ENCODE measurements at places on chromosomes 12 and 14. TPM values are rescaled to one million over a fixed set of nuclear protein-coding genes. Genes with fewer than 3 reads are reported as not detected.

- no peaks in the 10 kb centered on the region for H3K27me3 ChIP-seq
- no peak overlapping the region for H3K4me3 ChIP-seq
- no peak overlapping the region for H3K27ac ChIP-seq
- peak; percentile 26 for DNase-seq
- H3K4me1 ChIP-seq: peaks cover 13% of the 10 kb centered on the region
- peaks cover 57% of the 10 kb centered on the region for H3K36me3 ChIP-seq
Measured at GRCh38 chr14:32136027-32136825, 59.1 kb downstream of the ARHGAP5 start.

GRCh38 chr12:43131301-43131700 lies 420.7 kb downstream of the ADAMTS20 start:
- H3K36me3 ChIP-seq: no peaks in the 10 kb centered on the region
- no peaks in the 10 kb centered on the region for H3K27me3 ChIP-seq
- H3K4me1 ChIP-seq: peaks cover 10% of the 10 kb centered on the region
- DNase-seq: no peak

DNA sequence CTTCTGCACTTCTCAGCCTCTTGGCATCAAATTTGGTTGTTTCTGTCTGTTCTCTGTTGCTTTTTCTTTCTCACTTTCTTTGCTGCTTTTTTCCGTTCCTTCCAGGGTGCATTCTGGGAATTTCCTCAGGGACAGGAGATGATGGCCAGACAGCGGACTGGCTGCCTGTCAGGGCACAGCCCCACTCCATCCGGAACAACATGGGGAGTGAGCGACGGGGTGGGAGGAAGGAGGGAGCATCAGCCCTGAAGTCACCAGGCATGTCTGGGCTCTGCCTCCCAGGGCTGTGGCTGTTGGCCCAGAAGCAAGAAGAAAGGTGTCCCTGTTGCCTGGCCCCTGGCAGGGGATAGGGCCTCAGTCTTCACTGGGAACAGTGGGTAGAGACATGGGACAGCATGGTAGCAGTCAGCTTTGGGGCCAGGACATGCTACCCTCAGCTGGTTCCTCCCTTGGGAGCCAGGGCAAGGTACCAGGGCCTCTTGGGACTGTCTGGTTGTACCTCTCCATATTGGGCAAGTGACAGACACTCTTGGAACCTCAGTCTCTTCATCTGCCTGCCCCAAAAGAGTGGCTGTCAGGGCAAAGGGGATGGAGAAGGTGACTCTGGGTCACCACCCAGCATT lies 8.6 kb downstream of the PGF start:
- H3K4me1 ChIP-seq: peaks cover 11% of the 10 kb centered on the region
- H3K27me3 ChIP-seq: no peaks in the 10 kb centered on the region
- no peaks in the 10 kb centered on the region for H3K36me3 ChIP-seq

DNA sequence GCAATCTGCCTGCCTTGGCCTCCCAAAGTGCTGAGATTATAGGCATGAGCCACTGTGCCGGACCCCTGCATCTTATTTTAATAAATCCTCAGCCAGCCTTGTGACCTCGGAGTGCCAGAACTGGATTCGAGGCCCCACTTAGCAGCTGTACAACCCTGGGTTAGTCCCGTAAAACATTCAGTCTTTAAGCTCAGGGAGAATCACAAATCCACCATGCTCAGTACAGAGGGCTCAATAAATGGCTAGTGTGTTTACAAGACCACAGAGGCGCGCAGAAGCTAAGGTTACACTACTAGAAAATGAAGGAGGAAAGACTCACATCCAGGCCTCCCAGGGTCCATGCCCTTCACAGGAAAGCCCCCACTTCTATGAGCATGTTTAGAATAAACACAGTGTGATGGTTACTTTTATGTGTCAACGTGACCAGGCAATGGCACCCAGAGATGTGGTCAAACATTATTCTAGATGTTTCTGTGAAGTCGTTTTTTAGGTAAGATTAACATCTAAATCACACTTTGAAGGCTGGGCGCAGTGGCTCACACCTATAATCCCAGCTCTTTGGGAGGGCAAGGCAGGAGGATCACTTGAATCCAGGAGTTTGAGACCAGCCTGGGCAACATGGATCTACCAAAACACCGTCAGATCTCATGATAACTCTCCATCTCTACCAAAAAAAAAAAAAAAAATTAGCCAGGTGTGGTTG lies 55.3 kb downstream of the CLMN start:
- no peaks in the 10 kb centered on the region for H3K36me3 ChIP-seq
- H3K4me1 ChIP-seq: peaks cover 13% of the 10 kb centered on the region
- H3K4me3 ChIP-seq: no peak overlapping the region
- H3K27ac ChIP-seq: no peak overlapping the region
- DNase-seq: no peak

GRCh38 chr12:52432559-52433207 lies 1.5 kb downstream of the KRT75 start:
- peaks cover 19% of the 10 kb centered on the region for H3K4me1 ChIP-seq
- H3K27me3 ChIP-seq: peaks cover 42% of the 10 kb centered on the region
- H3K36me3 ChIP-seq: no peaks in the 10 kb centered on the region
- H3K4me3 ChIP-seq: no peak overlapping the region

DNA sequence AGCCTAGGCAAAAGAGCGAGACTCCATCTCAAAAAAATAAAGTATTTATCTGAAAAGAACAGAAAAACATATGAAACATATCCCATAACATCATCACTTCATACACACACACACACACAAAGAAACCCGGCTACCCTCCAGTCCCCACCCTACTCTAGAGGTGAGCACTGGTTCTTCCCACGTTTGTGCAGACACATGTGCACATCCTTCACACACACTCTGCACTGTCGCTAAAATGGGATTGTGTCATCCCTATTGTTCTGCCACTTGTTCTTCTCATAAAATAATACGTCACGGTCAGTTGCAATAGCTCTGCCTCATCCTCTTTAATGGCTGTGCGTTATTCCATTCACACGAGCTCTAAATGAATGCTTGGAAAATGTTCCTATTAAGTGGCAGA lies 85.9 kb upstream of the ANO2 start:
- H3K4me3 ChIP-seq: no peak overlapping the region
- no peak for DNase-seq
- peaks cover 28% of the 10 kb centered on the region for H3K27me3 ChIP-seq
- H3K36me3 ChIP-seq: no peaks in the 10 kb centered on the region
- no peak overlapping the region for H3K27ac ChIP-seq

GRCh38 chr12:84911271-84912197 lies 1.1 kb downstream of the SLC6A15 start:
- H3K4me3 ChIP-seq: peak overlapping the region; percentile 92
- peak; percentile 90 for DNase-seq
- H3K27ac ChIP-seq: peak overlapping the region; percentile 92
- H3K4me1 ChIP-seq: peaks cover 17% of the 10 kb centered on the region
- H3K36me3 ChIP-seq: peaks cover 5% of the 10 kb centered on the region
- H3K27me3 ChIP-seq: no peaks in the 10 kb centered on the region

GRCh38 chr14:88168498-88169165 lies 154.4 kb downstream of the KCNK10 start:
- H3K4me1 ChIP-seq: no peaks in the 10 kb centered on the region
- DNase-seq: peak; percentile 60
- peaks cover 39% of the 10 kb centered on the region for H3K27me3 ChIP-seq
- H3K4me3 ChIP-seq: no peak overlapping the region

DNA sequence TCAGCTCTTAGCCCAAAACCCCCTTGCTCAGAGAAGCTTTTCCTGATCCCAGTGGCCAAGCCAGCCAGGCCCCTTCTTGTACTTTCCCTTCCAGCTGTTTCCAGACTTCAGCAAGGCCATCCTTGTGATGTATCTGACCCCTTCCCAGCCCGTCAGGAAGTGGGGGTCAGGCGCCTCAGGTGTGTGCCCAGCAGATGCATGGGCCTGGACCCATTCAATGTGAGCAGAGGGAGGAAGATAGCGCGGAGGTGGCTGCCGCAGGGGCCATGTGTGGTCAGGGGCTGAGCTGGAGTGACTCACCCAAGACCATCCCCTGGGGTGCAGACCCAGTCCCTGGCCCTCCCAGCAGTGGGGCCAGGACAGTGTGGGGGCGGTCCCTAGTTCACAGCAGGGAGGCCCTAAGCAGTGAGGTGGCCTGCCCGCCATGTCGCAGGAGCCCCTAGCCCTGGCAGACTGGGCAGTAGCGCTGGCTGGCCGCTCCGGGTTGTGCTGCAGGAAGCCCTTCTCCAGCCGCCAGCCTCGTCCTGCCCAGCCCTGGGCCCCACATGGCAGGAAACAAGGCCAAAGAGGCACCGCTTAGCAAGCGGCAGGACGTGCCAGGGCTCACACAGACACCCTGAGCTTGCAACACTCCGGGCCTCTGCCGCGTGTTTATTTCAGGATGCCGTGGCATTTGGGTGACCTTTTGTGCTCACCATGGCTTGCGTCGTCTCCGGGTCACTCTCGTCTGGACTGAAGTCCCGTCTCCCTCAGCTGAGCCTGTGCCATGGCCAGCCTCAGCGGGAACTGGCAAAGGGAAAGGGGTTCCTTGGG lies 12.0 kb downstream of the ADSS1 start:
- peak overlapping the region; percentile 79 for H3K27ac ChIP-seq
- DNase-seq: peak; percentile 81
- peak overlapping the region; percentile 11 for H3K4me3 ChIP-seq
- no peaks in the 10 kb centered on the region for H3K36me3 ChIP-seq

- H3K27me3 ChIP-seq: no peaks in the 10 kb centered on the region
- H3K4me1 ChIP-seq: peaks cover 25% of the 10 kb centered on the region
- no peak overlapping the region for H3K4me3 ChIP-seq
- peak; percentile 98 for DNase-seq
Measured at GRCh38 chr14:22536853-22537338, 52.1 kb downstream of the DAD1 start.

GRCh38 chr14:101126731-101127130 lies 223.2 kb upstream of the RTL1 start:
- H3K4me3 ChIP-seq: no peak overlapping the region
- H3K27me3 ChIP-seq: peaks cover 36% of the 10 kb centered on the region
- no peaks in the 10 kb centered on the region for H3K36me3 ChIP-seq
- H3K27ac ChIP-seq: no peak overlapping the region
- DNase-seq: no peak

DNA sequence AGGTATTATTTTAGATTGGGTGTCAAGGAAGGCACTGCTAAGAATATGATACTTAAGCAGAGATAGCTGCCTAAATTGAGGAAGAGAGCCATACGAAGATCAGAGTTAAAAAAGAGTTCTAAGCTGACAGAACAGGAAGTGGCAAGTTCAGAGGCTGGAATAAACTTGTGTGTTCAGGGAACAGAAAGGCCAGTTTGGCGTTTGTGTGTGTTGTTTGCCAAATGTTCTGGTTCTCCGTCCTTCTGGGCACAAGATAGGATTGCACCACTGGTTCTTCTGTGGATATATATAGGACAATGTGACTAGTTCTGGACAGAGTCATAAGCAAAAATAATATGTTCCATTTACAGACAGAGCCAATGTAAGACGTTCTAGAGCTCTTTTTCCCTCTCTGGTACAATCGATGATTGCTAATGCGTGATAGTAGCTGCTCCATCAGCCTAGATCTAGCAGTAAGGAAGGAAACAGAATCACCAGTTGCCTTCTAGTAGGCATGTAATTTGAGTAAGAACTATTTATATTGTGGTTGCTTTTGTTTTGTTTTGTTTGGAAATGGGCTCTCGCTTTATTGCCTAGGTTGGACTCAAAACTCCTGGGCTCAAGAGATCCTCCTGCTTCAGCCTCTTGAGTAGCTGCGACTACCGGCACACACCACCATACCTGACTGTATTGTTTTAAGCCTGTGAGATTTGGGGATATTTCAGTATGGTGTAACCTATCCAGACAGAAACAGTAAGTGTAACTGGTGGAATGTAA lies 7.4 kb downstream of the BBS10 start:
- H3K4me1 ChIP-seq: peaks cover 10% of the 10 kb centered on the region
- H3K36me3 ChIP-seq: peaks cover 4% of the 10 kb centered on the region
- H3K27me3 ChIP-seq: no peaks in the 10 kb centered on the region
- no peak overlapping the region for H3K4me3 ChIP-seq

DNA sequence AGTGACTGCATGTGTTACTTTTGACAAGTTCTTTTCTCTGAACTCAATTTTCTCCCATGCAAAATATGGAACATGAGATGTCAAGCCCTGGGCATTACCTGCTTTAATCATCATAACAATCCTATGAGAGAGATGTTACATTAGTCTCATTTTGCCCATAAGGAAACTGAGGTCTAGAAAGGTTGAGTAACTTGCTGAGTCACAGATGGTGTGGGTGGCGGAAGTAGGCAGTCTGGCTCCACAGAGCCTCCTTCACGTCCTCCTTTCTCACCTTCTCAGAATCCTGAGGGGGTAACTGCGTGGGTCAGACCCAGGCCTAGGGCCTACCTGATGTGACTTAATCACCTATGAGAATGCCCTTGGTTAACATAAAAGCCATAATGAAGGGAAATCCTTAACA lies 50.7 kb downstream of the TMTC1 start:
- peak; percentile 66 for DNase-seq
- H3K27ac ChIP-seq: peak overlapping the region; percentile 72
- peaks cover 84% of the 10 kb centered on the region for H3K36me3 ChIP-seq
- H3K4me3 ChIP-seq: no peak overlapping the region
- no peaks in the 10 kb centered on the region for H3K27me3 ChIP-seq

DNA sequence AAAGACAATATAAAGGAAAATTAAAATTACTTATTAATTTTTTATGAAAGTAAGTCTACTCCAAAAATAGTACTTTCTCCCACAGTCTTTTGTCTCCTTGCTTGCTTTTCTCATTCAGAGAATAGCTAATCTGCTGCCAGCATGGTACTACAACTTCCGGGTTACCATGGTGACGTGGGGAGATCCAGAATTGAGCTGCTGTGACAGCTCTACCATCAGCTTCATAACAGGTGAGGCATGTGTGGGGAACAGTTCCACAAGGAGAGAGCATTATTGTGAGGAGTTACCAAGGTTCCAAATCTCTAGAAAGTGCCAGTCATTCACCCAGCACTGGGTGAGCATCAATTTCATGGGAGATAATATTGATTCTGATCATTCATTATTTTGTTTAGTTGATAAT lies 197.8 kb downstream of the PTPRO start:
- no peak overlapping the region for H3K27ac ChIP-seq
- no peak for DNase-seq
- peaks cover 6% of the 10 kb centered on the region for H3K4me1 ChIP-seq
- H3K27me3 ChIP-seq: no peaks in the 10 kb centered on the region
- H3K36me3 ChIP-seq: no peaks in the 10 kb centered on the region

DNA sequence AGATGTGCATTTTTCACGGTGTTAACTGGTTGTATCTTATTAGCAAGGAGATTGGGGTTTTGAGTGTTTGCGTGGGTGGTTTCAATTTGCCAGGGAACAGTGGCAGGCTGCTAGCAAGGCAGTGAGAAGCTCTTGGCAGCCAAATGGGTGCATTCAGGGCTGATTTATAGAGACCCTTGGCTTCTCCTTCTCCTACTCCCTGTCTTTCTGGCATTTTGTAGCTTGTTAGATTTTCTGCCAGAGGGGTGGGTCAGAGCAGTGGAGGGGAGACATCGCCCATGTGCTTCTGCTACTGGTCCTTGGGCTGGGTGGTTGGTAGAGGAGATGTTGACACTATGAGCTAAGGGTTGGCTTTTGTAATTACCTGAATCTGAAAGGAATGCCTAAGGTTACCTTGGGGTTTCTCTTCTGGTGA lies 9.6 kb downstream of the CALM1 start:
- H3K36me3 ChIP-seq: peaks cover 48% of the 10 kb centered on the region
- no peaks in the 10 kb centered on the region for H3K27me3 ChIP-seq
- no peak overlapping the region for H3K4me3 ChIP-seq

GRCh38 chr14:90281756-90282155 lies 25.4 kb downstream of the PSMC1 start:
- DNase-seq: no peak
- peaks cover 61% of the 10 kb centered on the region for H3K36me3 ChIP-seq
- H3K27ac ChIP-seq: no peak overlapping the region
- H3K4me1 ChIP-seq: peaks cover 8% of the 10 kb centered on the region
- H3K27me3 ChIP-seq: no peaks in the 10 kb centered on the region

Gene SERPINA1
- 38.1 TPM for total RNA-seq

Gene SYCP3
- not detected for total RNA-seq

Gene AMDHD1
- total RNA-seq: 0.47 TPM

Gene ADCY4
- total RNA-seq: not detected

Gene DCN
- 33.1 TPM for total RNA-seq

Gene TEX52
- total RNA-seq: not detected
